ENCODE measurements at places on chromosomes 1 and 21. TPM values are rescaled to one million over a fixed set of nuclear protein-coding genes. Genes with fewer than 3 reads are reported as not detected.
A peak's percentile ranks its signal among the peaks of the same experiment; 100 is the strongest.

GRCh38 chr1:29332204-29332603 lies 95.9 kb downstream of the PTPRU start:
- DNase-seq, result no peak

FASLG gene
- total RNA-seq, result 12.5 TPM

GRCh38 chr1:201750934-201751333 lies 78.0 kb upstream of the IPO9 start:
- DNase-seq, result no peak

TSSK3 gene
- 0.48 TPM for total RNA-seq

CELA2B gene
- not detected for total RNA-seq

- DNase-seq, result no peak
These were observed 16.9 kb downstream of the MACO1 start for GRCh38 chr1:25447547-25447946.

DNA sequence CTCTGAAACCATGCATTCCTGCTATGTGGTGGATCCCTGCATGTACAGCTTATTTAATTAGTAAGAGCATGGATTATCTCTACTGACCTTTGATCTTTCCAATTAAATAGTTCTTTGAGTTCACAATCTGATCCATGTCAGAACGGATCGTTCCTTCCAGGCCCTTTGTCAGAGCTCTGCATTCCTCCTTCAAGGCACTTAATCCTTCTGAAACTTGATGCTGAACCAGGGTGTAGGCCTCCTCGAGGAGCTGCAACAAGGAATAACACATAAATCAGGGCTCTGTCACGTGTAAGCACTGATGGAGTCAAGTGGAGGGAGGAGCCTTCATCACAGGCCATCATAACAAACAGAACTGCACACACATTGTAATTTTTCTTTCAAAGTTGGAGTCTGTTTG lies 68.4 kb upstream of the EDEM3 start:
- DNase-seq, result no peak

GRCh38 chr1:32393832-32394140 lies 455 bp downstream of the BSDC1 start:
- peak; percentile 44 for DNase-seq
